Glomerular endothelial cell (primary cell): ENCODE measurements at places on chromosomes 3 and 15. TPM values are rescaled to one million over a fixed set of nuclear protein-coding genes. Genes with fewer than 3 reads are reported as not detected.

SHC4 gene
- total RNA-seq: 1.1 and 2.8 TPM in 2 replicates

TRH gene
- not detected in 2 replicates for total RNA-seq

PROK2 gene
- not detected in 2 replicates for total RNA-seq

CPNE9 gene
- total RNA-seq: not detected in 2 replicates

CPB1 gene
- 0.12 TPM in 1 of 2 replicates, not detected in the other for total RNA-seq

LHFPL4 gene
- not detected in 2 replicates for total RNA-seq

PLCH1 gene
- total RNA-seq: 1.2 TPM in 1 of 2 replicates, not detected in the other

ABHD5 gene
- total RNA-seq: 12.7 and 36.4 TPM in 2 replicates

GOLGA6L7 gene
- total RNA-seq: not detected in 2 replicates

GHRL gene
- total RNA-seq: not detected in 2 replicates

GOLGA8N gene
- 2.0 and 2.4 TPM in 2 replicates for total RNA-seq

ACAD11 gene
- 13.2 and 19.8 TPM in 2 replicates for total RNA-seq

GAP43 gene
- total RNA-seq: 0.18 TPM in 1 of 2 replicates, not detected in the other

CA12 gene
- 4.9 and 5.5 TPM in 2 replicates for total RNA-seq

IQCH gene
- total RNA-seq: 1.1 and 1.5 TPM in 2 replicates

CD80 gene
- total RNA-seq: not detected in 2 replicates

FAM174B gene
- total RNA-seq: 17.7 and 51.1 TPM in 2 replicates

LRRC28 gene
- 24.4 and 27.1 TPM in 2 replicates for total RNA-seq

SCN5A gene
- 3.1 and 5.2 TPM in 2 replicates for total RNA-seq

TRIM42 gene
- total RNA-seq: not detected in 2 replicates

ROBO2 gene
- total RNA-seq: 0.35 TPM in 1 of 2 replicates, not detected in the other

P2RY1 gene
- 0.87 and 1.3 TPM in 2 replicates for total RNA-seq
